Motor neuron (in vitro differentiated cells): ENCODE measurements at places on chromosomes 7 and 10. TPM values are rescaled to one million over a fixed set of nuclear protein-coding genes. Genes with fewer than 3 reads are reported as not detected.

DNA sequence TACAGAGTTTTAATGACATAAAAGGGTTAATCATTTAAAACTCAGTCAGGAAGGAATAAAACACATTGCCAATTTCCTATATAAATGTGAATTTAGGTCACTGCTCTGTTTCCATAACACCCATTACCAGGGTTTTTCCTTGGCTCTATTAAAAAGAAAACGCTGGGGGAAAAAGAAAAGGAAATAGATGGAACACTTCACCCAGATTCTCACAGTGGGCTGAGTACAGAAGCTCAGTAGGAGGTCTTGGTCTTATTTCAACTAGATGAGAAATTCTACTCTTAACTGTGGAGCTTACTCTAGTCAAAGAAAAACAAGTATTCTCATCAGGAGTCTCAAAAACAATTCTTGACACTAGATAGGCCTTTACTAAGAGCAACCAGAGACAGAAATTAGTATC lies 36.5 kb downstream of the GLUD1 start:
- ATAC-seq: no peak

The GRM3 gene
- total RNA-seq: 2.7 and 3.4 TPM in 2 replicates

DNA sequence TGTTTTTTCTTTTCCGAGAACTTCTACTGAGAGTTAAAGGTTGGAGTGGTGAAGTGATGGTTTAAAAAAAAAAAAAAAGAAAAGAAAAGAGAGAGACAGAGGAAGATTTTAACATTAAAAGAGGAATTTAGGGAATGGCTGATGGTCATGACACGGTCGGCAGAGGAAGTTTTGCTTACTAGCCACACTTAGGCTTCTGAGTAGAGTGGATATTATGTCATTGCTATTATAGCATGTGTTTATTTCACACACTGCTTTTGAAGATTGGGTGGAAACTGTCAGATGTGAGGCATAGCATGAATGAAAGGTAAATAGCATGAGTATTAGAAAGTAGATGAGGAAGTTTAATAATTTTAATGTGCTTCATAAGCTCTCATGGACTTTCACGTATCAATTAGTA lies 2.5 kb downstream of the KAT6B start:
- no peak for ATAC-seq

DNA sequence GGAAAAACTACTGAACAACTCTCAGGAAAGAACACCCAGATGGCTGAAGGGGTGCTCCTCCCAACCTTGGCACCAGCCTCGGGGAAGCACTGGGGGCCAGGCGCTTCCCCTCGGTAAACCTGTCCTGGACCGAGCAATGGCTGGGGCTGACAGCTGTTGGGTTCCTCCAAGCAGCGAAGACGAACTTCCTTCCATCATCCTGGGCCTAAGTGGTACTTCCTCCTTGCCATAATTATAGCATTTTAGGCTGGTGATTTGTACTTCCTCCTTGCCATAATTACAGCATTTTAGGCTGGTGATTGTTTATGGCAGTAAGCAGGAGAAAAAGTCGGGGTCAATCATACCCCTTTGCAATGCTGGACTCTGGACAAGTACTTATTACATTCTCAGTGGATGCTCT lies 69.3 kb downstream of the MYOF start:
- ATAC-seq: no peak

- ATAC-seq: no peak
Measured at GRCh38 chr7:17063045-17063383, 181.2 kb upstream of the AGR3 start.

The ASB4 gene
- total RNA-seq: 0.19 TPM in 1 of 2 replicates, not detected in the other

GRCh38 chr10:111023060-111023459 lies 53.8 kb upstream of the ADRA2A start:
- ATAC-seq: no peak

DNA sequence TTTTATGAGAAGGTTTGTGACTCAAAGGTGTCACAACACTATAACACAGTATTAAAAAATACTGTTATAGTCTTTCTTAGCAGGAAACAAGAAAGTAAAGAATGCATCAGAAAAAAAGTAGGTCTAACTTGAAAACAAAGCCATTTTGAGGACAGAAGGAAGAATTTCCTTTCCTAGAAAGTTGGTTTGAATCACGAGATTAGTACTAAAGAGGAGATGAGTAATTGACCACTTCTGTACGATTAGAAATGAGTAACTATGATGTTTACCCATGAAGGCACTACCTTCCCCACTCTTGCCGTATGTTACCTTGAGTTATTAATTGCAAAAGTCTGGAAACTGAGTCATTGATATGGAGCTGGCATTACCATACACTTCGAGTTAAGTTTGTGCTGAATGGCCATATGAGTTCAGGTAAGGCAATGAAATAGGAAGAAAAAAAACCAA lies 65.2 kb downstream of the FAM185A start:
- no peak for ATAC-seq

DNA sequence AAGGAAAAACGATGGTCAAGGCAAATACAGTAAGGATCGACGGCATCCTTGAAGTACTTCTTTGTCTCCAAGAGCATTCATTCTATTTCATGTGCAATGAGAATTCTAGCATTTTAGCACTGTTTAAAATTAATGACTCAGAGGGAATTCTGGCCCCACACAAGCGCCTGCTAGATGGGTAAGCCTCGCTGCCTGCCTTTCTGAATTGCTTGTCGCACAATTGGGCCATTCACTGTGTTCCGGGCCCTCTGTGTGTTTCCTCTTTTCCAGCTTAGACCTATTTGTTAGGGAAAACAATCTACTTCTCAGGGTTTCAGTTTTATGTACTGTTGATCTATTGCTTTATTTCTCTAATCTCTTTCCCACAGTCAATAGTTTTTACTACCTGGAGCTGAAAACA lies 204.7 kb upstream of the ZNF32 start:
- no peak for ATAC-seq
